ENCODE measurements at places on chromosomes 11 and 22.
A peak's percentile ranks its signal among the peaks of the same experiment; 100 is the strongest.

DNA sequence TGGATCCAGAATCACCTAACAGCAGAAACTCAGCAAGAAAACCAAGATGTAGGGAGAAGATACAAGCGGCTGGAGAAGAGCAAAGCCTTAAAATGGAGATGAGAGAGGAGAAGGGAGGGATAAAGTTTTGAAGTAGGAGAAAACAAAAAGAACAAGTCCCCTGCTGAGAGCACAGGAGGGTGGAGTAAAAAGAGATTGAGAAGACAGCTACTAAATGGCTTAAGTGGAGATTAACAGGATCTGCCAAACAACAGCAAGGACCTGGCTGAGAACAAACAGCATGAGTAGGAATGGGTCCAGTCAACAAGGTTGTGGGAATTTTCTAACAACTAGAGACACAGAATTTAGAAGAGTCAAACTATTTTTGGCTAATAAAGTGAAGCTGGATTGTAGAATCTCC lies 18.1 kb downstream of the BTG4 start:
- DNase-seq: peak; percentile 60

- DNase-seq: no peak
Measured at GRCh38 chr11:129419386-129419785, 43.7 kb downstream of the BARX2 start.

DNA sequence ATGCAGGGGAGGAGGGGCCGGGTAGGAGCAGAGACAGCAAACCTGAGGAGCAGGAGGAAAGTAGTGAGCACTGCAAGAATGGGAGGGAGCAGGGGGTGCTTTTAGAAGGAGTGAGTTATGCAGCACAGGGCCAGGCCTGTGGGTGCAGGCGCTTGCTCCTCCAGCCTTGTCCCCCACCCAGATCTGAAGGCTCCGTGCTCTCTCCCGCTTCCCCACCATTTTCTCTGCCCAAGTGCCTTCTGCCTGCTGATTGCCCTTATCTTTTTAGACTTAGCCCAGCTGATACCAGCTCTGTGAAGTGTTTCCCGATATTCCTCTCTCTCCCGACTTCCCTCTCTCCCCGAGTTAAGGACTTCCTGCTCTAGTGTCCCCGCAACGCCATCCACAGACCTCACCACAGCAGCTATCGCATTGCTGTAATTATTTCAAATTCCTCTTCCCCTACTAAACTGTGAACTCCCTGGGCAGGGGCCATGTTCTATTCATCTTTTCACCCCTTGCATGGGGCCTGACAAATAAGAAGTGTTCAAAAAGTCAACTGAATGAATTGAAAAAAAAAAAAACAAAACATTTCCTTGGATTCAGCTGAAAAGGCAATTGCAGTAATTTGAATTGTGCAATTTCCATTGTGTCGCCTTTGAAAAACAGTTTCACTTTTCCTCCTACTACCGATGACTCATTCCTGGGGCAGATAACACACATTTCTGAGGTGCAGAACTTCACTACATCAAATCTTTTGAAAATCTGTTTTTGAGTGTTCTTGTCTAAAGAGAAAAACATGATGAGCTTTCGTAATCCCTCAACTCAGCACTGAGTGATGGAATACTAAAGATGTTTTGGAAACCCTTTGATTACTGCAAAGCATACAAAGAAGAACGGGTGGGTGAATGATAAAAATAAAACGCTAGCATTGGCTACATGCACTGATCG lies 69.7 kb upstream of the BMAL1 start:
- DNase-seq: no peak

GRCh38 chr11:60544077-60544476 lies 28.9 kb downstream of the MS4A13 start:
- DNase-seq: no peak

- no peak for DNase-seq
Measured at GRCh38 chr11:108927791-108928545, 263.1 kb downstream of the DDX10 start.

DNA sequence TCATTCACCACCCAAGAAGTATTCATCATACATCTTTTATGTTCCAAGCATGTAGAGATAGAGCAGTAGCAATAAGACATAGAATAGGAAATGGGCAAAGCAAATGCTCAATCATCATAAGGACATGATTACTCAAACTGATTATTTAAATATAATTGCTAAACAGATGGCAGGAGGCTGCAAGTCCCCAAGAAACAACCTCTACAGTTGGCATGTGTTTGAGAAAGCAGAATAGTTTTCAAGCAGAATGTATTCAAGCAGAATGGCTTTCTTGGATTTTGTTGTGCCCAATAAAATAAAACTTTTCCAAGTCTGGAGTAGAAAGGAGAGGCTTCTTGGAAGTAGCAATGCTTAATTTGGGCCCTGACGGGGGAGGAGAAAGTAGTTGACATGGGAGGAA lies 86.5 kb upstream of the SYN3 start:
- no peak for DNase-seq

GRCh38 chr11:11740073-11740702 lies 101.6 kb upstream of the USP47 start:
- DNase-seq: peak; percentile 52

- DNase-seq: no peak
Measured at GRCh38 chr22:39395936-39396796, 3.4 kb upstream of the TAB1 start.

DNA sequence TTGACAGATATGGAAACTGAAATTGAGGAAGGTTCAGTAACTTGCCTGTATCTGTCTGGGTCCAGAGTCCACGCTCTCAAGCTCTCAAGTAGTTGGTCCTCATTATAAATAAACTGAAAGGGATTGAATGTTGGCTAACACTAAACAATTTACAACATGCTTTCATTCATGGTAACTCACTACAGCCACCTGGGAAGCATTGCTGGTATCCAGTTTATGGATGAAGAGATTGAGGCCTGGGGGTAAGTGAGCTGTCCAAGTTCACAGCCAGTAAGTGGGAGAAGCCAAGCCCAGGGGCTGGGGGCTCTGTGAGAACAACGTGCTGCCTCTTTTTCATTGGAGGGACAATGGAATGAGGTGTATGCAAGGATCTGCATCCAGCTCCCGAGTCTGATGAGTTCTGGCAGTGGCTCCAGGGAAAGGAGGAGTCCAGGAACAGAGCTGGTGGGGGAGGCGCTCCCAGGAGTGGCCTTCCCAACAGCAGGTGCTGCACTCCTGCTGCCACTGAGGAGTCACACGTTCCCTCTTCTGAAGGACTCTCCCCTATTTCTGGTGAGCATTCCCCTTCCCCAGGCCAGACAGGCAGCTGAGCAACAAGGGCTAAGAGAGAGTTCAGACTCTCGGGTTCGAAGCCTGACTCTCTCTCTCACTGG lies 175.8 kb downstream of the CSNK2A3 start:
- DNase-seq: no peak

GRCh38 chr22:22248878-22249277 lies 4.3 kb downstream of the VPREB1 start:
- DNase-seq: no peak

DNA sequence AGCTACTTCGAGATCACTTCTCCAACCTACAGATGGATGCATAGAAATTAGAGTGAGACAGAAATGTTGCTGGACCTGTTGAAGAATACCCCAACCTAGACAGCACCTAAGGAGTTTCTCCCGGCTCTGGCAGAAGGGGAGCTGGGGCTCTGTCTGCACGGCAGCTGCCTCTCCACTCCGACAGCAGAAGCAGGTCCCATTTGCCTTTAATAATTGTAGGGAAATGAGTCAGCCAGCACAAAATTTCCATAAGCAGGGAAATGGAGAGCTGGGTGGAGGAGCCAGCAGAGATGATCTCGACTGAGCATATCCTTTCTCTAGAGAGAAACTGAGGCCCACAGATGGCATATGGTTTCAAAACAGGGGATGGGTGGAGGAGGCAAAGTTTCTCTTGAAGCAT lies 80.1 kb downstream of the EFCAB6 start:
- DNase-seq: no peak

DNA sequence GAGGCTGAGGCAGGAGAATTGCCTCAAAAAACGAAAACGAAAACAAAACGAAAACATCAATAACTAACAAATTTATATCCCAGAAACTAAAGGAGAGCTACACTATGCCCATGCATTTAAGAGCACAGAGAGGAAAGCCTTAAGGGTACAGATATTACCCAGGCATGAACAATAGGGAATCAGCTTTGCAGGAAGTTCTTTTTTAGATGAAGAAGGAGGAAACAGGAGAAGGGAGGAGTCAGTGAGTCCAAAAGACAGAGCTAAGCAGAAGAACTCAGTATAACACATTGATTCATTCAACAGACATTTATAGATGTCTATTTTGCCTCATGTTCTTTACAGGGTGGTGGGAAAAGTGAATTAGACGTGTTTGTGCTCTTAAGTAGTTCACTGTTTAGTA lies 8.3 kb downstream of the MRPL17 start:
- DNase-seq: no peak

- peak; percentile 79 for DNase-seq
Measured at GRCh38 chr22:34105461-34106062, 185.3 kb upstream of the LARGE1 start.

DNA sequence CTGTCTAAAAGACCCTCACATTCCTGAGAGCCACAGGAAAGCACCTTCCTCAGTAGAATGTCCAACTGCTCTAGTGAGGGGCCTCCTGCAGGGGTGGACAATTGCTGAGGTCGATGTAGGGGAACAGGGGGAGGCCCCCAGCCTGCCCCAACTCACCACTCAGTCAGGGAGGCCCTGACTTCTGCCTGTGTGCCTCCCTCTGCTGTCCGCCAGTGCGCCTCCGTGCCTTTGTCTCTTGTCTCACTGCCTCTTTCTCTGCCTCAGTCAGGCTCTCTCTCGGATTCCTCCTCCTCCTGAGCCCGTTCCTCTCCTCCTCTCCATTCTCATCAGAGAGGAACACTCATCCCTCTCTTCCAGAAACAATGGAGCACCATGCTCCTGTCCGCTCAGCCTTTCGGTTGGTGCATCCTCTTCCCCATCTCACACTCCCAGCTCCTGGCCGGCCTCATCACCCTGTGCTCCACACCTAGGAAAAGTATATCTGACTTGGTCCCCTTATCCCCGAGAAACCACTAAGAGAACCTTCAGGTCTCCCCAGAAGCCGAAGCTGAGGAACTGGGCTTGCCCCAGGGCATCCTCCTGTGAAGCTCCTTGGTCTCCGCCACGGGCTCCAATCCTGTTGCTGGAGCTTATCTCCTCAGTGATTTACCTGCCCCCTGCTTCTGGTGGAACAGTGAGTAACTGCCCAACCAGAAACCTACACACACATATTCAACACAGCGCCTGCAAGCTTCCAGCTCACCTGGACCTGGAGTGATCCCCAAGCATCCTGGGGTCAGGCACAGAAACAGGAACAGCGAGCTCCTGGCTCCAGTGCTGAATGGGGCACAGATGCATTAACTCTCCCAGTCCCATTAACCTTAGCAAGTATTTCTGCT lies 2.3 kb downstream of the B3GAT1 start:
- no peak for DNase-seq

- DNase-seq: no peak
Measured at GRCh38 chr11:62138630-62139425, 15.0 kb downstream of the INCENP start.

GRCh38 chr22:30673136-30673535 lies 5.5 kb upstream of the DUSP18 start:
- DNase-seq: no peak

DNA sequence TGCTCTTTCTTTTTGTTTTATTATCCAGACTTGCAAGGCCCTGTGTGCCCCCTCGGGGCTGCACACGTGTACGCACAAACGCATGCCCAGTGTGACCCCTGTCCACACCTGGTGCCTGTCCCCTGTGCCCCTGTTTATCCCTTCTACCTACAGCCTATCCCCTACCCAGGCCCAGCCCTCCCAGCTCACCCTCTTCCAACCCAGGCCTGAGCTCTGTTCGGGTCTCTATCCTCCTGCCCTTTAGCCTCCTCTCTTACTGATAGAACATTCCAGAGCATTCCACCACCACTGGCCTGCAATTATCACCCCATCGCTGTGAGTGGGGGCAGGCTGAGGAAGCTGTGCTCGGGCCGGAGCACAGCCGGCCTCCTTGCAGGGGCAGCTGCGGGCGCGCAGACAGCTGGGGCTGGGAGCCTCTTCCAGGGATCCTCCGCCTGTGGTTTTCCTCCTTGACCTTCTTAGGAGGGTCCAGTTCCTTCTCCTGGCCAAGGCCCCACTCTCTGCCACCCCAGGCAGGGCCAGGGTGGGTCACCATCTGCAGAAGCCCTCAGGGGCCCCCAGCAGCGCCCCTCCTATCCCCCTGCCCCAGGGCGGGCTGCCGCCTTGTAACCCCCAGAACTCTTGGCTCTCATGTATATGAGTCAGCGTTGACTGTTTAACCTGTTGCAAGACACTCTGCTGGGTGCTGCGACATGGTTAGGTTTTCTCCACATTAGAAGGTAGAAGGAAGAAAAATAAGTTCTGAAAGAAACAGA lies 41.8 kb upstream of the KCNQ1OT1 start:
- DNase-seq: no peak

- no peak for DNase-seq
Measured at GRCh38 chr11:124900464-124900863, 2.8 kb upstream of the ROBO4 start.

GRCh38 chr11:112437096-112437495 lies 176.4 kb upstream of the PLET1 start:
- DNase-seq: no peak

- DNase-seq: no peak
Measured at GRCh38 chr22:17241576-17242330, 22.5 kb upstream of the ADA2 start.
